ENCODE measurements at places on chromosomes 1 and 21.
A peak's percentile ranks its signal among the peaks of the same experiment; 100 is the strongest.

GRCh38 chr21:36349315-36349714 is 29.3 kb downstream of the MORC3 start:
- DNase-seq = no peak

- DNase-seq = no peak
These were observed 16.5 kb downstream of the LHX4 start for GRCh38 chr1:180246579-180246978.

GRCh38 chr1:206739411-206740076 is 31.0 kb upstream of the IL19 start:
- DNase-seq = no peak

- no peak for DNase-seq
These were observed 120.2 kb downstream of the ETS2 start for GRCh38 chr21:38925923-38926322.

DNA sequence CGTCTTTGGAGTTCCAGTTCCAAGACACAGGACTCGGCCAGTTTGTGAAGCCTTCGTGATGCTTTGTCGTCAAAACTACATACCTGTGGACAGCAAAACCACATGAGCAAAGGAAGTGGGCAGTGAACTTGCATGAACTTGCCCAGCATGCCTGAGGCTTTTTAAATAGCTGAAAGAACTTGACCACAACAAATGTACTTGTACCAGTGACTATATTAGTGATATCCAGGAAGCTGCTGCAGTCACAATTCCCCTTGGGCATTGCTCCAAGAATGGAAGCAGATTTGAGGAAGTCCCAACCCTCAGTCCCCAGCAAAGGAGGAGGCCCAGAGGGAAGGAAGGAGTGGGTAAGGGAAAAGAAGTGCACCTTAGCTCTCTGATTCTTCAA is 2.6 kb downstream of the FUCA1 start:
- DNase-seq = peak; percentile 16

DNA sequence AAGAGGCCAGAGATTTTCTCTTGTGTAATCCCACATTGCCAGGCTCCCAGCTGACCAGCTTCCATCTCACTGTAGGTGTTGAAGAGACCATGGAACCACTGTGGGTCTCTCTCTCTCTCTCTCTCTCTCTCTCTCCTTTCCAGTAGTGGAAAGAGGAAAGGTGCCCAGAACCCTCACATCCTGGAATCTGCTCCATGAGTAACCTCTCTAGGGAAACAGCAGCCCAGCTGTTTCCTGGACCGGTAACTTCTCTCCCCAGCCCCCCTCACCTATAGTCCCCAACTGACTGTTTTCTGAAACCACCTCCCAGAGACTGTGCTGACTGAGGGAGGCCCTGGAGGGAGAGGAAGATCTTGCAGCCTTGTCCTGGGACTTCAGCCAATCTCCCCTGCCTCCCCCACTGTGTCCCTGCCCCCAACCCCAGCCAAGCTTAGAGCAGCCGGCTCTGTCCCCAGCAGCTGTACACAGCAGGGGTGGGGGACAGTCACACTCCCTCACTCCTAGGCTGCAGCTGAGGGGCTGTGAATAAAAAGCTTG is 20.6 kb upstream of the SLC45A3 start:
- DNase-seq = no peak

- no peak for DNase-seq
These were observed 391.8 kb downstream of the MATN1 start for GRCh38 chr1:30331415-30332065.

DNA sequence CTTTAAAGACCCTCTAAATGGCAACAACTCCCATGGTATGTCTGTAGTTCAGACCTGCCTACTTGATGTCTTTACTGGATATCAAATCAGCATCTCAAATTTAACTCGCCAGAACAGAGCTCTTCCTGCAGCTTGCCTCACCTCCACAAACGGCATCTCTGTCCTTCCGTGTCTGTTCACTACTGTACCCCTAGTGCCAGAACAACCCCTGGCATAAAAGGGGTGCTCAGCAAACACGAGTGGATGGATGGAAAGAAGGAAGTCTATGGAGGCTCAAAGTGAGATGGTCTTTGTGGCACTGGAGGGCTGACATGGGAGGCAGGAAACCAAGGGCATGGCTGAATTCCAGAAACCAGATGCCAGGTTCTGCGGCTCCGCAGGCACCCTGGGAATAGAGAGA is 22.7 kb downstream of the MRPL37 start:
- DNase-seq = no peak

- no peak for DNase-seq
These were observed 31.4 kb upstream of the DIRAS3 start for GRCh38 chr1:68081775-68082283.

DNA sequence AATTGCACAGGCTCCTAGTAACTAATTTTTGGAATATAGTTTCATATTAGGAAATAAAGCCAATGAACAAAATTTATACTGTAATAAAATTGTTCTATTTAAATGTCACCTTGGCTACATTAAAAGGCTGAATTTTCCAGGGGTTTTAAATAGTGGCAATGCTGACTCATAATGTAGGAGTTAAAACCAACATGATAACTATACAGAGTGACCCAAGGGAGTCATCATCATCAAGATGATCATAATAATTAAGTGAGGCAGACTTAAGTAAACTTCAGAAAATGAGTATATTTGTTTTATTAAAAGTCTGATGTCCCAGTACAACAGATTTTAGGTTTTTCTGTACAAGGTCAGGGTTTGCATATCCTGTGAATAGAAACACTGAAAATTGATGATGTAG is 183.4 kb downstream of the PLPPR4 start:
- no peak for DNase-seq

GRCh38 chr1:9317591-9318417 is 25.1 kb downstream of the SPSB1 start:
- DNase-seq = no peak

- no peak for DNase-seq
These were observed at the start of gene VANGL2 for GRCh38 chr1:160400223-160400645. Gene VANGL2 (plus strand): TSS chr1:160400564. CDS start chr1:160415838, 15,274 bp downstream.

DNA sequence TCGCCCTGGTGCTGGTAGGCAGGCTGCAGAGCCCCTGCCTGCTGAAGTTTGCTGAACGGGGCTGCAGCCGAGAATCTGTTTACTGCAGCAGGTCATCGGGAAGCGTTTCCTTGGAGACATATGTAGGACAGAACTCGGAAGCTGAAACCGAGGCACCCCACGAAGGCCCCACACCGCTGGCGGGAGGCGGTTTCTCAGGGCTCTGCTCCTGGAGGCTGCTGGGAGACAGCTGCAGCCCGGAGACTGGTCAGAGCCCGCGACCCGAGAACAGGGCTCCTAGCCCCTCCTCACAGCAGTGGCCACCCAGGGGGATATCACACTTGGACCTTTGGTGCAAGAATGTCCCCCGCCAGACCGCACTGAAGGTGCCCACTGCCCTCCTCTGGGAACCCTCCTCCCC is 12.7 kb upstream of the PLCH2 start:
- no peak for DNase-seq

DNA sequence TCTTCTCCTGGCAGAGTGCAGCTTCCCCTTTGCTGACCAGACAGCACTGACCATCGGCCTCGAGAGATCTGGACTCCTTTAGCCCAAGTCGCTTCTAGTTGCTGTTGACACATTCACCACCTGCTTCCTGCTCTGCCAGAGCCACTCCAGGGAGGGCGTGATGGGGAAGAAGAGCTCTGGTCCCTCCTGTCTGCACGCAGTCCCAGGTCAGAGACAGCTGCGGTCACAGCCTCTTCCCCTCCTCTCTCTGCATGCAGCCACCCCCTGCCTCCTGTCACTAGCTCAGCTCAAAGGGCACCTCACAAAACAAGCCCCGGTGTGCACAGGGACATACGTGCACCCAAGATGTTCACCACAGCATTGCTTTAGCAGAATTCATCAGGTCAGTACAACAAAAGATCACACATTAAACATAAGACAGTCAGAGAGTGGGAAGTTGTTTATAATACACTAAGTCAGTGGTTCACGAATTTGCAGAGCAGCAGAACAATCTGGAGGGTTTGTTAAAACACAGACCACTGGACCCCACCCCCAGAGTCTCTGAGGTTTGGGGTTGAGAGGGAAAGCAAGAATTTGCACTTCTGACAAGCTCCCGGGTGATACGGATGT is 132.9 kb downstream of the SYF2 start:
- DNase-seq = peak; percentile 64

DNA sequence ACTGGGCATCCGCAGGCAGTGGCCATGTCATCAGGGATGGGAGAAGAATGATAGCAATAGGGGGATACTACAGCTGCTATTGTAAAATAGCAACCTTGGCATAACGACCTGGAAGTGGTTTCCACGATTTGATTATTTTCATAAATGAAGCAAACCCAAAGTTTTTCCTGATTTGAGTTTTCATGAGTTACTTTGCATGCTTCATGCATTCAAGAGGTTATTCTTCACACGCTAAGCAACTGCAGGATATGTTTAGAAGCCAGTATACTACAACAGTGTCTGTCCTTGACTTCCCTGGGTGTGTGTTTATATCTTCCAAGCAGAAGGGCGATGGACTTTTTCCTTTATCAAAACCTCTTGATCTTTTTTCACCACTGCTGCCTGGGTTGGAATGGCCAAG is 281.1 kb upstream of the DUSP10 start:
- no peak for DNase-seq

DNA sequence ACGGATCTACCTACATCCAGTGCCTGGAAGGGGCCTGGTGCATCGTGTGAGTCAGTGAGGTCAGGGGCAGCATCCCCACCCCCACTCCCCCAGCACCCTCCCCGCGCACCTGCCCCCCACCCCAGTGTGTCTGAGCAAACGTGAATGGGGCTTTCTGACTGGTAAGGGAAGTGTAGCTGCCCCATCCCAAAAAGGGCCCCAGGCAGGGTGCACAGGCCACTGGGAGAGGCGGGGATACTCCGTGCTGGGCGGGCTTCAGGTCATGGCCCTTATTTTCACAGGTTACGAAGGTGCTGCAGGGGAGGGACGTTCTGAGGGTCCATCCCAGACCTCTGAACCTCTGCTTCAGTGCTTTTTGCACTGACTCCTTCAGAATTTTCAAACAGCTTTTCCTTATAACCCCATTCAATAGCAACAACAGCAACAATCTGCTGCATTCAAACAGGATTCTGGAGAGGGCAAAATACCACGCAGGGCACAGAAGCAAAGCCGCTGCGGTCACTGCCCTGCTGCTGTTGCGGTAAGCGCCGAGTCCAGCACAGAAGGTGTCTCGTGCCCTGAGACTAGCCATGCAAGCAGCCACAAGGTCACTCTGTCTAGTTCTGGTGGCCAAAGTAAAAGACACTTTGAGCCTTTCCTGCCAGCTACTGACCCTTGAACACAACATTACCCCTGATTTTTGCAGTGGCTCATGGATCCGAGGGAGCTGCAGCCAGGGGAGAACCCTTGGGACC is 10.3 kb downstream of the TTC34 start:
- no peak for DNase-seq

GRCh38 chr1:6512245-6512907 is 20.9 kb upstream of the PLEKHG5 start:
- no peak for DNase-seq

DNA sequence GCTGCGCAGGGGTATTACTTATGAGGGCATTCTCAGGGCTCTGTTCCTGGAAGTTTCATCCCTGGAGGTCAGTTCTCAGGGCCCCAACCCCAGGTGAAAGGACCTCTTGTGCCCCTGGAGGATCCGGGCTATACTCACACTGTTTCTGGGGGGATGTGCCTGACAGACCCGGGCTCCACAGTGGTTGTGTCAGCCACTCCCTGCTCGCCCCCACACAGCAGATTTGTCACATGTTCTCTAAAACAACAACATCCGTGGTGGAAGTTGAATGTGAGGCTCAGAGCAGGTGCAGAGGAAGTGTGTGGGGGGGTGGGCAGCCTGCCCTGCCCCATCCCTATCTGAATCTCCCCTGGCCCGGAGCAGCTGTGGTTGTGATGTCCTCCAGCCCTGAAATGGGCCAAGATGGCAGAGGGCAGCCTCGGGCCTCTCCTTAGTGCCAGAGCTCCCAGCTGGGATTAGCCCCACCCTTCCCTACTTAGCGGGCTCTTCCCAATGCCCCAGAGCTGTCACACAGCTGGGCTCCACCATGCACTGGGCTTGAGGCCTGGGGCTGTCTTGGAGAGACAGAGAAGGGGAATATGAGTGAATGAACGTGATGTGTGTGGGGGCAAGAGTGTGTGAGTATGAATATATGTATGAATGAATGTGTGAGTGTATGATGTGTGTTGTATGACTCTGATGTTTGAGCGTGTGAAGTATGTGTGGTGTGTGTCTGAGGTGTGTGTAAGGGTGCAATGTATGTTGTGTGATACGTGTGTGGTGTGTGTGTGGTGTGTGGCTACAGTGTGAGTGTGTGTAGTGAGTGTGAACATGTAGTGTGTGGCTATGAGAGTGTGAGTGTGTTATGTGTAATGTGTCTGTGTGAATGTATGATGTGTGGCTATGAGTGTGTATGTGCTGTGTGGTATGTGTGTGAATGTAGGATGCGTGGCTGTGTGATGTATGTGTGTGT is 1.5 kb upstream of the FCMR start:
- DNase-seq = peak; percentile 64

DNA sequence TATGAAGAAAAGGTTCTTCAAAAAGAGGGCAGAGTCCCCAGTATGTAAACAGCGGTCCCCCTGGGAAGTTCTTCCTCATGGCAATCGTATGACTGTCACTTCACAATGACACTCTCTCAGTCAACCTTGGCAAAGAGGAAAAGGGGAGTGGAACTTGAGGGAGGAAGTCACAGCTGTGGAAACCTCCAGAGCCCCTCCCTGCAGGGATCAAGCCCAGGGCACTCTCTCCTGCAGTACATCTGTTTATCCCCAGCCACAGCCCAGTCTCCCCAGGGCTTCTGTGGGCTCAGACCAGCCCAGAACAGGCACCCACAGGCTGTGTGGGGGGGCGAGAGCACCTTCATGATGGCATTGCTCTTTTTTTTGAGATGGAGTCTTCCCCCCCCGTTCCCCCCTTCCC is 2.0 kb downstream of the ATP13A2 start:
- no peak for DNase-seq

GRCh38 chr1:192581131-192581927 is 5.8 kb downstream of the RGS1 start:
- DNase-seq = no peak

GRCh38 chr1:40094466-40095110 is 2.5 kb downstream of the PPT1 start:
- DNase-seq = no peak

GRCh38 chr1:30735124-30735523 is 11.7 kb upstream of the MATN1 start:
- DNase-seq = no peak

DNA sequence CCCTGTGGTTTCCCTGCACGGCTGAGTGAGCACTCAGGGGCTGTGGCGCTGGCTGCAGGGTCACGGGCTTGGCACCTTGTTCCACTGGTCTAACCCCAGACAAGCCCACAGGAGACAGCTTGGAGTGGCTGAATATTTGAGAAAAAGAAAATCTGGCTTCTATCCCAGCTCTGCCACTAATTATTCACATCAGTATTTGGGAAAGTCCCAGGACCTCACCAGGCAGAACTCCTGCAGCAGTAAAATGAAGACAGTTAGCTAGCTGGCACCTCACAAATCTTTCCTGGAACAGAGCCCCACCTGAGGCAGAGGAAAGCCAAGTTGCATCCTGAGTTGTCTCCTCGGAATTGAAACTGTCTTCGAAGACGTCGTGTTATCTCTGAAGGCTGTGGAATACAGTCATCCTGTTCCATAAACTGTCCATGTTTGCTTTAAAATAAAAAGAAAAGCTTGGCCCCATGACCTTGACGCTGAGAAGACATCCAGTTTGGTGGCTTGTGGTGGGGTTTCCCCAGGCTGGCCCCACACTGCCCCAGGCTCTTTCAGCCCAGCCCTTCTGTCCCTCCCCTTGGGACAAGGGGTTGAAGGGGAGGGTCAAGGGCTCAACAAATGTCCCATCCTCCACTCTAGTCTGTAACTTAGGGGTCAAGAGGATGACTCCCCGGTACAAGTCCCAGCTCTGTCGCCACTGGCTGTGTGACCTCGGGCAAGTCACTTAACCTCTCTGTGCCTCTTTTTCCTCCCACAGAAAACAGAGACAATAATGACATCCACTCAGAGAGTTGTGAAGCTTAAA is 93.8 kb upstream of the TMPRSS2 start:
- no peak for DNase-seq
